Inflammatory macrophage (primary cell): ENCODE measurements at places on chromosomes 13 and 19.

- DNase-seq = no peak
Observed at GRCh38 chr13:109684824-109685202, 101.6 kb downstream of the IRS2 start.

- DNase-seq = no peak
Observed at GRCh38 chr13:94703271-94703670, 9.1 kb downstream of the SOX21 start.

DNA sequence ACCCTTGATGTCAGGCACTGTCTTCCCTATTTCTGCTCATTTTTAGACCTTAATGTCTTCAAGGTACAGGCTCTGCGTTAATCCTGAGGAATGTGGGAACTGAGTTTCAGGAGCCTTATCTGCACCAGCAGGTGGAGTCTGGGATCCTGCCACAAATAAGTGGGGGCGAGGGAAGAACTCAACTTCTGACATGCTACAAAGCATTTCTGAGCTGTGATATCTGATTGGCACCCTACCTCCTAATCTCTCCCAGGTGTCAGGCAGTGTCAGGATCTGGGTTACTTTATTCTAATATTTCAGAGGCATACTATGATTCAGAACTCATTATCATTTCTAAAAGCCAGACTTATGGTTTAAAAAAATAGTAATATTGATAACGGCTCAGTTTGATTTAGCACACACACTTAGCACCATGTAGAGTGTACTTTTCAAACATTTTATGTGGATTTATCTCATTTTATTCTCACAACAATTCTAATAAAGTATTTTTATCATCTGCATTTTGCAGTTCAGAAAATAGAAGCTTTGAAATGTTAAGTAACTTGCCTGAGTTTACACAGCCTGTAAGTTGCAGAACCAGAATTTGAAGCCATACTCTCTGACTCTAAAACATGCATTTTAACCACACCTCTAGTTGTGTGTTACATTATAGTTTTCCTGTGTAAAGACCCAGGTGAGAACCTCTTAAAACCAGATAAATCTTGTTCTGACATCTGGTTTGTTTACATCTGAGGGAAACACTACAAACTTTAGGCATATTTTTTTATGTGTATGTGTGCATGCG, 358.6 kb downstream of the TDRD3 start:
- DNase-seq = no peak

DNA sequence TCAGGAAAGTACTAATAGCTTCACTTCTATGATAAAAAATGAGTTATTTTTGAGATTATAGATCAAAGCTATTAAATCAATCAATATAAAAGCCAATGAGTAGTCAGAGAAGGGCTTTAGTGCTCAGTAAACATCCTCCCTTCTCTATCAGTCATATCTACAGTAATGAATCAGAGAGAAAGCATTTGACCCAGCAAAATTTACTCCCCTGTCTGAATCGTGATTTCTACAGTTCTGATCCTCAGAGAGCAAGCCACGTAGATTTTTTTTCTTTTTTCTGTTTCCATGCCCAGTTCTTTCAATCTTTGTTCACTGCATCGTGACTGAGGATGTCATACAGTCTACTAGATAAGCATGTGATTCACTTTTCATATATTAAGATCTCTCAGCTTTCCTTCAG, 16.2 kb upstream of the MBNL2 start:
- no peak for DNase-seq

DNA sequence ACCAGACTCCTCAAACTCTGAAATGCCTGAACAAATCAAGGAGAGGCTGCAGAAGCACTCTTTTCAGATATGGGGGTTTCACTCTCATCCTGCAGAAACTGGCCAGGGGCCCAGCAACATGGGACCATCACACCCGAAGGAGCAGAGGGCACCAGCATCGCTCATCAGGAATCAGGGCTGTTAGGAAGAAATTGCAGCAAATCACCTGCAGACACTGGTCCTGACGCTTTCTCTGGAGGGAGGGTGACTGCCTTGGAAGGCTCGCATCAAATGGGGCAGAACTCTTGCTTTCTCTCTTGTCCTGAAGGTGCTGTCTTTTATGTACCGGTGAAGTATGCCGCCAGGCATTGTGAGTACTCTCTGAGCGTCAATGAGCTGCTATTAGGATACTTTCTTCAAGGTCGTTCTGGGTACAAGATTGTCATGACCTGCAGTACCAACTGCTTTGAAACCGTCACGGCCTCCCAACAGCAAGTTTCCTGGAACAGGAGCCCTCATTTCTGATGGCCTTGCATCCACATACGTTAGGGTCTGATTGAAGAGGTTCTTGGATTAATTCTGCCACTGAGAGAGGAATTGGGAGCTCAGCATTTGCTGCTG, 155.7 kb upstream of the SOX1 start:
- DNase-seq = no peak

GRCh38 chr19:49359851-49360820, 2.1 kb downstream of the TEAD2 start:
- DNase-seq = no peak

DNA sequence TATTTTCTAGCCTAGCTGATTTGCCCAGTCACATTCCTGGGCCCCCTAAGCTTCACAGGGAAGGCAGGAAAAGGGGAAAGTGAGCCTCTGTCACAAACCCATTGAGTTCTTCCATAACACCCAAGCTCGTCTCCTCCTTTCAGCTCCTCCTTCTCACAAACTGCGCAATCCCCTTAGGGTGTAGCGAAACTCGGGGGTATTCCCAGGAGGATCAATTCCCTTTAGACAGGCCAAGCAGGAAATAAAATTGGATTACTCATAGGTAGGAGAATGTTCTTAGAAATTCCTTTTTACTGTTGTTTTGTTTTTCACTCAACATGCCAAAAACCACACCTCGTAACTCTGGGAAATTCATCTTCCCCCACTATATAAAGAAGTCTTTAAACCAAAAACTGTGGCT, 139.3 kb downstream of the IRS2 start:
- no peak for DNase-seq

DNA sequence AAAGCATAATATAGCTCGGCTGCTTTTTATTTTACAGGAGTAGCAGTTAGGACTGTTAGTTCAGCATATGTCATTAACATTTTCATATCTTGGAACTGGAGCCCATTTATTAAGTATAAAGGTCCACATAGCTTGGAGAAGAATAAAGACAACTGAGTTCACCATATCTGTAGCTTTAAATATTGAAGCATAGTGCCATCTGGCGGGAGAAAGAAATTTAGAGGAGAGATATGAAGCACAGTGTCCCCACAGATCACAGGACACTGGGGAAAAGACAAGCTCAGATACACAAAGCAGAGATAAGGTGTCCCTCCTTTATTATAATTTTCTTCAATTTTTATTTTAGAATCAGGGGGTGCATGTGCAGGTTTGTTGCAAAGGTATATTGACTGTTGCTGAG, 104.7 kb upstream of the FREM2 start:
- peak; percentile 1 for DNase-seq

GRCh38 chr19:46896076-46896794, 35.4 kb downstream of the ARHGAP35 start:
- no peak for DNase-seq

DNA sequence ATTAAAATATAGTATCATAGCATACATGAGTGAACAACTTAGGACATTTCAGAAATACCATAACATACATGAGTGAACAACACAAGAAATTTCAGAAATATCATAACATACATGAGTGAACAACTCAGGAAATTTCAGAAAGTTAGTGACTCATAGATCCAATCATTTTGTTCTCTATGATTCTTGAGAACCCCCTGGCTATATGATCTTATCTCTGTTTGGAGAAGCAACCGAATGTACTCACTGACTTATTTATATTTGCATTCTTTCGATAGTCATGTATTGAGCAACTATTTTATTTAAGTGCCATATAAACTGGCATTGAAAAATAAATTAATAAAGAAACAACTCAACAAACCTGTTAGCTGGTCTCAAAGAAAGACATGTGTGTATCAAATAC, 251.1 kb downstream of the EFNB2 start:
- DNase-seq = no peak

- DNase-seq = peak; percentile 51
Observed at GRCh38 chr19:6423499-6424194, 964 bp downstream of the KHSRP start.

DNA sequence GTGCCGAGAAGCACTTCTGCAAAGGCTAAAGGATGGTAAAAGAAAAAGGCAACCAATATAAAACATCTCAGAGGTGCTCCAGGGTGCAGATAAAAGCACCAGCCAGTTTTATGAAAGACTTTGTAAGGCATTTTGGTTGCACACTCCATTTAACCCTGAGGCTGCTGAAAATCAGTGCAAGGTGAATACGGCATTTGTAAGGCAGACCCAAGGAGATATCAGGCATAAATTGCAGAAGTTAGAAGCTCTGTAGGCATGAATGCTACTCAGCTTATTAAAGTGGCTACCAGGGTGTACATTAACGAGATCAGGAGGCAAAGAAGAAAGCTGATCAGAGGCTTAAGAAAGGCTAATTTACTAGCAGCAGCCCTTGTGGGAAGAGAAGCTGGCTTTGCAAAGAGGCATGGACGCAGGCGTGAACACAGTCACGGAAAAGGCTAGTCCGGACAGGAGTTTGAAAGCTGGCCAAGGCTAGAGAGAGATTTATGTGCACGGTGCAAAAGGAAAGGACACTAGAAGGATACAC, 99.6 kb downstream of the ZNF429 start:
- DNase-seq = peak; percentile 12

DNA sequence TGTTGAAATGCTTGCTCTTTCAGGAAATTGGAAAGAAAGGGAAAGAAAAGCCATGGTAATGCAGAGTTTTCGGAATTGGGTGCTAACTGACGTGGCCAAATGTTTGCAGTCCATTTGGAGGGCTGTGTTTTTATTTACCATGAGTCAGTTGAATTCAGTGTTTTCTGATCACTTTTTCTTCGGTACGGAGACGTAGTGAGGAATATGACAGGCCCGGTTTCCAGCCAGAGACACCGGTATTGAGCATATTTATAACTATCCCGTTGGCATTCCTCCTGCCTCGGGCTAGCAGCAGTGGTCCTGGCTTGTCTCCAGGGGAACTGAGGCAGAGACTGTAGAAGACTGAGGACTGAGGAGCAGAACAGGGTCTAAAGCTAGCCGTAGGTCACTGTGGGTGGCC, 1.0 kb downstream of the CDC16 start:
- DNase-seq = no peak

GRCh38 chr13:26324867-26325266, 70.9 kb downstream of the CDK8 start:
- DNase-seq = no peak

DNA sequence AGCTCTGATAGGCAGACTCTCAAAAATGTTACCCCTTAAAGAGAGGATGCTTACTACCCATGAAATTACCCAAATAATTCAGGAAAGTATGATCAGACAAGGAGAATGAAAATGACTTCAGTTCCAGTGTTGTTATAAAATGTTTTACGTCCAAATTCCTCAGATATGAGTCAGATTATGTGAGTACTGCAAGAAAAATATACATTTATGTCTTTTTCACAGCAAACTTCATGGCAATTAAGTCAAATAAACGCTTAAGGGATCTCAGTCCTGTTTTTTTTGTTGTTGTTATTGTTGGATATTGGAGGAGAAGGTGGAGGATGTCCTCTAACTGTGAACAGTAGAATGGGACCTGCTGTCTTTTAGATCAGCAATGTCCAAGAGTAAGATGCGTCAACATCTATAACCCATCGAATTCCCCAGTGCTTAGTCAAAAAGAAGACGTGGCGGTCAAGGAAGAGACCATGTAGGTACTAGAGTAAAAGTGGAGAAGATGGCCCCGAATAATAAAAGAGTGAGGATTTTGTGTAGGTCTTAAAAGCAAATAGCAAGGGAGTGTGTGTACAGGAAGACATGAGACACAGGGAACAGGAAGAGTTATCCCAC, 215.4 kb upstream of the IRS2 start:
- no peak for DNase-seq

DNA sequence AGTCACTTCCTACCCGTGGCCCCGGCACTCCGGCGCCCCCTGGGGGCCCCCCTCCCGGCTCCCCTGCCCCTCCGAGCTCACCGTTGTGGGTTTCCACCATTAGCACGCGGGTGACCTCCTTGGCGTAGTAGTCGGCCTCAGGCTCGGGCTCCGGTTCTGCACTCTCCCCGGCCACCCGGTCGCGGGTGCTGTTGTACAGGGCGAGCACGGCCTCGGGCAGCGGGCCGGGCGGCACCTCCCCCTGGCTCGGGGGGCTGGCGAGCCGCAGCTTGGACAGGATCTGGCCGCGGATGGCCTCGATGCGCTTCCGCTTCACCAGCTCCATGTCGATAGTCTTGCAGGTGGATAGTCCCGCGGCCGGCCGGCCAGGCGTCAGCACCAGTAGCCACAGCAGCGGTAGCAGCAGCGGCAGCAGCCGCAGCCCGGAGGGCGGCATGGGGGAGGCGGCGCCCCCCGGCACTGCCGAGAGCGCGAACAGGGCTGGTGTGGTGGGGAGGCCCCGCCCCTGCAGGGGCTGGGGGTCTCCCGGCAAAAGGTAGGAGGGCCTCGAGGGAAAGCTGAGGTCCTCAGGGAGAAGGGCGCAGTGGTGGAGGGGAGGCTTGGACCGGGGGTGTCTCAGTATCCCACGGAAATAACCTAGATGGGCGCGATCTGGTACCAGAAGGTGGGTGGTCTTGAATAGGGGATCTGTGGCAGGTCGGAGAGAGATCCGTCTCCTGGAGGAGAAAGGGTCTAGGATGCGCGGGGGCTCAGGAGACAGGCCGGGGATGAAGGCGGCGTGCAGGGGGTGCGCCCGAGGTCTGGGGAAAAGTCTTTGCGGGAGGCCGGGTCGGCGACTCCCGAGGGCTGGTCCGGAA, 885 bp downstream of the TGFB1 start:
- peak; percentile 69 for DNase-seq
